ENCODE measurements at places on chromosomes 7 and 10. TPM values are rescaled to one million over a fixed set of nuclear protein-coding genes. Genes with fewer than 3 reads are reported as not detected.

DNA sequence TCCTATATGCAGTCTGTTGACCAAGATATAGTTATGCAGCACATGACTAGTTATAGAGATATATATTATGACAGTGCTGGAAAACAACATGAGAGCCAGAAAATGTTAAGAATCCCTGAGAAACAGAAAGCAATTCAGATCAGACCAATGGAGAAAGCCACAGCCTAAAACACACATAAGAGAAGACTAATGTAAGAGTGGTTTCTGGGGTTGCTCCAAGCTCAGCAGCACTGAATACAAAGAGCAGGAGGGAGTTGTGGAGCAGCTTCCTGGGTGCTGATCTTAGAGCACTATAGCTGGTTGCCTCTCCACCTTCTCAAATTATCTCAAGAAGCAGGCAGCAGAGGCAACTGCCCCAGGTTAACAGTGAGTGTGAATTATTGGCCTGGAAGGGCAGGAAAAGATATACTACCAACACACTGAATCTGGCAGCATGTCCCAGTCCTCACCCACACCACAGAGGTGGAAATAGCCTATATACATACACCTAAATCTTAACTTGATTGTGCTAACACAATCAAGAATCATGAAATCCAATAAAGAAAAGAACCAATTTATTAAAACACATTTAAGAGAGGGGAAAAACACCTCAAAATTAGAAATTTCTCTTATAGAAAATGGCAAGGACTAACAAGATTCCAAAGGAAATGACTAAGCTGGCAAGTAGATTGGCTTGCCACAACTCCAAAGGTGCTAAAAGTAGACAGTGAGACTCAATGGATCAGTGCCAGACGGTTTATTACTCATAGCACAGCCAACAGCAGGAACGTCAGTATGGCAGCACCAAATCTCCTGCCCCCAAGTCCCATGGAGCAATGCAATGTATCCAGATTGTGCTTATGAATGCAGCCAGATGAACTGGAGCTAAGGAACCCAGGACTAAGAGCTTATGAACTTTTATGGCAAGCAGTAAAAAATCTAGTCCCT lies 5.1 kb downstream of the PTTG1IP2 start:
- no peaks in the 10 kb centered on the region for H3K27me3 ChIP-seq
- no peaks in the 10 kb centered on the region for H3K36me3 ChIP-seq
- no peak overlapping the region for H3K4me3 ChIP-seq
- H3K4me1 ChIP-seq: no peaks in the 10 kb centered on the region
- H3K27ac ChIP-seq: no peak overlapping the region
- no peak for DNase-seq

DNA sequence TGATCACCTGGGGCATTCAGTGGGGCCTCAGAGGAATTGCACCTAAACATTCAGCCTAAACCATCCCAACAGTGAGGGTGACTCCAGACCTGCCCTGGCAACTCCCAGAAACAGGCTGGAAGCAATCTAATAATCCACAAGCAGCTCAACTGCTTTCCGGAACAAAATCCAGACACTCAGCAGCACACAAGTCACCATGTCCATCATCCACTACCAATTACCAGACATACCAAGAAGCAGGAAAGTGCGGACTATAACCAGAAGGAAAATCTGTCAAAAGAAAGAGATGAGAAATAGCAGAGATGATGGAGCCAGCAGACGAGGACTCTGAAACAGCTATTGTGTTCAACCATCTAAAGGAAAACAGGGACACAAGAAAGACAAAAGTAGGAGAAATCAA lies 342.6 kb upstream of the ZMIZ1 start:
- H3K36me3 ChIP-seq: no peaks in the 10 kb centered on the region
- no peak overlapping the region for H3K4me3 ChIP-seq
- no peaks in the 10 kb centered on the region for H3K27me3 ChIP-seq
- no peak overlapping the region for H3K27ac ChIP-seq

GRCh38 chr10:118926441-118926840 lies 103.1 kb upstream of the NANOS1 start:
- DNase-seq: no peak
- no peaks in the 10 kb centered on the region for H3K27me3 ChIP-seq
- H3K4me3 ChIP-seq: no peak overlapping the region
- H3K36me3 ChIP-seq: no peaks in the 10 kb centered on the region

- no peaks in the 10 kb centered on the region for H3K27me3 ChIP-seq
- H3K4me3 ChIP-seq: no peak overlapping the region
- H3K36me3 ChIP-seq: no peaks in the 10 kb centered on the region
These were observed 12.4 kb upstream of the CALML3 start for GRCh38 chr10:5512331-5512730.

GRCh38 chr10:22505911-22506685 lies 160.8 kb downstream of the SPAG6 start:
- no peaks in the 10 kb centered on the region for H3K27me3 ChIP-seq
- DNase-seq: no peak

DNA sequence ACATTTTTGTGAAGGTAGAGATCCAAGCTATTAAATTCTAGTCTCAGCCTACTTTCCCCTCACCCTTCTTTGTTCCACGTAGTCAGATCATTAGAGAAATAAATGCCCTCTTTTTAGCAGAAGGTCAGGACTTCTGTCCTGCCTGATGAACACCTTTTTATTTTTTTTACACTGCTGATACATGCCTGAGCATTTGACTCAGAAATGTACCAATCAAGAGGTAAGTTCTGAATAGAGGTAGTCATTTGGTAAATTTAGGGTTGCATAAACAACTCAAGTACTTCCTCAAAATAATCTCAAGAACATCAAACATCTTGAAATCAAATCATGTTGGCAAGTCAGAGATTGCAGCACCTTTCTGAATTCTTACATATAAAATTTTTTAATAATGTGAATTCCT lies 133.7 kb downstream of the MYO3A start:
- H3K4me3 ChIP-seq: no peak overlapping the region
- DNase-seq: no peak
- no peak overlapping the region for H3K27ac ChIP-seq
- no peaks in the 10 kb centered on the region for H3K27me3 ChIP-seq
- no peaks in the 10 kb centered on the region for H3K36me3 ChIP-seq

DNA sequence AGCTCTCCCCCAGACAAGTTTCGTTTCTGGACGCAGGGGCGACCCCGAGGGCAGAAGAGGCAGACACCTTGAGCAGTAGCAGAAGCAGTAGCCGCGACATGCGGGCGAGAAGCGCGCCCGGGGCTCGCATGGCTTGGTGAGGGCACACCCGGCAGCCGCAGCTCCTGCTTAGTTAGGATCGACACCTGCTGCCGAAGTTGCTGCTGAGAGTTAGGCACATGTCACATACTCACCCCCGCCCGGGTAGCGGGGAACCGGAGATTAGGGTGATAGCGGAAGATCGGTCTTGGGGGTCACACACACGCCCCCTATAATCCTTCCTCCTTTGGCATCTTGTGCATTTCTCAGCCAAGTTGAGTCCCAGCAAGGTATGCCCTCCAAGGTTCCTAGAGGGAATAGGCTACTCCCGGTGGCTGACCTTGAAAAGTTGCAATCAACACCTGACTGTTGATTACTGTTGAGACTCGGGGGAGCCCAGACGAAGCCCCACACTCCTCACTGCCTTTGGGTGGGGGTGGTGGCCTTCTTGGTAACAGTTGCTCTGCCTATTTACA lies 668 bp downstream of the GPR37 start:
- peaks cover 20% of the 10 kb centered on the region for H3K4me1 ChIP-seq
- no peaks in the 10 kb centered on the region for H3K36me3 ChIP-seq
- H3K4me3 ChIP-seq: peak overlapping the region; percentile 67
- H3K27me3 ChIP-seq: peaks cover 1% of the 10 kb centered on the region

GRCh38 chr10:70863470-70864160 lies 24.8 kb downstream of the PCBD1 start:
- no peak overlapping the region for H3K27ac ChIP-seq
- DNase-seq: no peak
- peaks cover 8% of the 10 kb centered on the region for H3K4me1 ChIP-seq

DNA sequence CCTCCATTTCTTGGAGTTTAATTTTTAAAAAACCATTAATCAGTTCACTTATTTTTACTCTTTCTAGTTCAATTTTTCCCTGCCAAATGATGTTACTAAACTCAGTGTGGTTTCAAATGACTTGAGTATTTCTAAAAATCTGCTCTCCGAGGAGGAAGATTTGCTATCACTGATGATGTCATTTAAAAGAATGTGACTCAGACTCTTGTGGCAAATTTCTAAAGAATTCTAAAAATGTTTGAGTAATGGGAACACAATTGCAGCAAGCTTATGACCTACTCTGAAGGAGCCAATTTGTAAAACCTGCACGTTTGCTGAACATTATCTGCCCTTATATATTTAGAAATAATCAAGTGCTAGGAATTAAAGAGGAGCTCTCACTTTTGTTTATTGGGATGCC lies 88.6 kb downstream of the SPAG6 start:
- H3K36me3 ChIP-seq: no peaks in the 10 kb centered on the region
- no peak overlapping the region for H3K4me3 ChIP-seq
- peak; percentile 45 for DNase-seq
- H3K27ac ChIP-seq: peak overlapping the region; percentile 93
- no peaks in the 10 kb centered on the region for H3K27me3 ChIP-seq
- peaks cover 54% of the 10 kb centered on the region for H3K4me1 ChIP-seq

GRCh38 chr10:100909501-100910263 lies 3.1 kb upstream of the SLF2 start:
- DNase-seq: no peak
- H3K36me3 ChIP-seq: no peaks in the 10 kb centered on the region

DNA sequence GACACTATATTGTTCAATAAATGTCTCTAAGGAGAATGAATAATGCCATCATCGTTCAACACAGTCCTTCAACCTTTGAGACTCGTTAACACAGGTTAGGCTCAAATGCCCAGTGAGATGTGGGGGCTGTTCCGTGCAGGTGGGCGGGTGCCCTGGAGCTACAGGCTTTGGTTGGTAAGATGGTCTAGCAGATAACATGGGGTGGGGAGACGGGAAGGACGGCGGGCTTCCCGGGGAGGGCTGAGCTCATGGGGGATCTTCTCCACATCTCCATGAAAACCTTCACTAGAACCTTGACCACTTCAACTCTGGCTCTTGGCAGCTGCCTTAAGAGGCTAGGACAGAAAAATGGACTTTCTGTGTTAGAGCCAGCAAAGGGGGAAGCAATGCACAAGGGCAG lies 134.1 kb upstream of the TCERG1L start:
- H3K4me3 ChIP-seq: no peak overlapping the region
- no peak for DNase-seq
- no peaks in the 10 kb centered on the region for H3K36me3 ChIP-seq

DNA sequence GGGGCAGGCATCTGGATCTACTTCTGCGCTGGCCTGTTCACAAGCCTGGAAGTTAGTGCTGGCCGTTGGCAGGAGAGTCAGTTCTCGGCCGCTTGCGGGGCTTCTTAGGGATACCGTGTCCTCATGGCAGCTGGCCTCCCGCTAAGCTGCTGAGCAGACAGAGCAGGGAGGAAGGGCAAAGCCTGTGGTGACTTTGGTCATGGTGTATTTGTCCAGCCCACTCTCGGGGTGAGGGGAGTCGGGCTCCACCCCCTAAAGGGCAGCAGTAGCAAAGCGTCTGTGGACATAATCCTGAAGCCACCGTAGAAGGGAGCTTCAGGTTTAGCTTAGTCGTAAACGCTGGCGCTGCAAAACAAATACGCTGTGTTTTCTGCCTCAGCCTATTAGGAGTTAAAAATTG lies 12.2 kb downstream of the UBE3C start:
- no peaks in the 10 kb centered on the region for H3K4me1 ChIP-seq
- H3K27ac ChIP-seq: no peak overlapping the region
- H3K4me3 ChIP-seq: no peak overlapping the region

GRCh38 chr10:101749047-101750016 lies 26.6 kb downstream of the FGF8 start:
- peaks cover 15% of the 10 kb centered on the region for H3K4me1 ChIP-seq
- H3K36me3 ChIP-seq: no peaks in the 10 kb centered on the region
- H3K4me3 ChIP-seq: no peak overlapping the region
- no peaks in the 10 kb centered on the region for H3K27me3 ChIP-seq
- no peak overlapping the region for H3K27ac ChIP-seq

DNA sequence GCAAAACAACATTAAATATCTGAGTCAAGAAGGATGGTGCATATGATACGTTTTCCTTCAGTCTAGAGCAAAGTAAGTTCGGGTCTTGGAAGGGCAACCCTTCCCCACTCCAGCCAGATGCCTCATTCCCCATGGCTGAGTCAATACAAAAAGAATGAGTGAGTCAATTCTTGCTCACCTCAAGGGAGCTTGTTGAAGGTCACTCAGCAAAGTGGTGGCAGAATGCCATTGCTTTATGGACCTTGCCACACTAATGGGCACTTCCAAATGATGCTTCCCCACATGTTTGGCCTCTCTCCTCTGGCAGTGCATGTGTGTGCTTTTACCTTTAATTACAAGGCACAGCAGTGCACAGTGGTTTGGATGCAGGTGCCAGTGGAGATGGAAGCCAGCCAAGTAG lies 296.5 kb downstream of the SORCS3 start:
- H3K27ac ChIP-seq: no peak overlapping the region
- H3K4me3 ChIP-seq: no peak overlapping the region
- no peaks in the 10 kb centered on the region for H3K36me3 ChIP-seq
- H3K4me1 ChIP-seq: no peaks in the 10 kb centered on the region
- DNase-seq: no peak
- no peaks in the 10 kb centered on the region for H3K27me3 ChIP-seq

DNA sequence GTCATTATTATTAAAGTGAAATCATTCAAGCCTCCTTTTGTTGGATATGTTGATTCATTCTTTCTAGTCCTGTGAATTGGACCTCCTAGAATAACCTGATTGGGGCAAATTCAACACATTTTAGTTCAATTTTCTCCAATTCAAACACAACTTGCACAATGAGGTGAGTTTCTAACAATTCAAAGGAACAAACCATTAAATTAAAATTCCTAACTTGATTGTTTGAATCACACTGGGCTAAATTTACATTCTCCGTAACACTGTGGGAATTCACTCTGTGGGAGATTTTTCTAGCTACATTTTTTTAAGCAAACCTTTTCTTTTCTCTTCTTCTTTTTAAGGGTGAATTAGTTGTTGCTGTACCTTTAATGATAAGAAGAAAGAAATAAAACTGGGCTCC lies 68.3 kb upstream of the CABCOCO1 start:
- no peak overlapping the region for H3K27ac ChIP-seq
- H3K4me3 ChIP-seq: no peak overlapping the region
- H3K27me3 ChIP-seq: 0 out of 2 replicates have a peak, but pooled peaks cover 1% of the 10 kb centered on the region

- no peak for DNase-seq
- no peaks in the 10 kb centered on the region for H3K36me3 ChIP-seq
- no peaks in the 10 kb centered on the region for H3K27me3 ChIP-seq
- H3K4me1 ChIP-seq: no peaks in the 10 kb centered on the region
- no peak overlapping the region for H3K4me3 ChIP-seq
- H3K27ac ChIP-seq: no peak overlapping the region
These were observed 1017.5 kb downstream of the SORCS1 start for GRCh38 chr10:106147021-106147420.

DNA sequence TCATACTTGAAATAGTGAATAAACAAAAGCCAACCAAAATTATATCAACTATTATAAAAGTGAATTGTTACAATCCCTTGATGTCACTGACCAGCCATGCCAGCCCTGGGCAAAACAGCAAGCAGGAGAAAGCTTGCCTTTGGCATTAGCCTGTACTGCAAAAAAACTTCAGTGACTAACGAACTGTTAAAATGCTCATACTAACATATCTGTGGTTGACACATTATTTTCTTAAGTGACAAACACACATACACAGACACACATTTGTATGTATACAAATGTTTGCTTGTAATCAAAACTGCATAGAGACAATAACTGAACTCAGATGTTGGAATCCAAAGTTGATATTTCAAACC lies 29.5 kb downstream of the CHCHD3 start:
- no peak overlapping the region for H3K4me3 ChIP-seq
- H3K36me3 ChIP-seq: no peaks in the 10 kb centered on the region
- H3K27ac ChIP-seq: no peak overlapping the region

MALRD1 gene
- total RNA-seq: 9.8 TPM

EBF3 gene
- total RNA-seq: 0.79 TPM

STAMBPL1 gene
- 0.54 TPM for total RNA-seq

CABCOCO1 gene
- total RNA-seq: not detected

Data from Caco-2 (cell line).